Mucosa of gallbladder (tissue), 1 donor: ENCODE measurements at places on chromosomes 4 and X. TPM values are rescaled to one million over a fixed set of nuclear protein-coding genes. Genes with fewer than 3 reads are reported as not detected.

DNA sequence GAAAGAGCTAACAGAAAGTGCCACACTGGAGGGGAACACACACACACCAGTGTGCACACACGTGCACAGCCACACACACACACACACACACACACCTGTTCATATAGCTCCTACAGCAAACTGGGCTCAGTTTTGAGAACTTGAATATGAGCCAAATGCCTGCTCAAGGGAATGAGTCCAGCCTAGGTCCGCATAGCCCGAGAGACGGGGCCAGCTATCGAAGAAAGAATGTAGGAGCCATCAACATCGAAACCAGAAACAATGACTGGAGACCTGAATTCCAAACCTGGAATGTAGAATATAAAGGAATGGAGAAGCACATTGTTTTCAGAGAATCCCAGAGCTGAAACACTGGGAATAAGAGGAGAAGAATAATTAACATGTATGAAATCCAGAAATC lies 37.6 kb upstream of the ERVMER34-1 start:
- no peak for DNase-seq

GRCh38 chrX:153669174-153669890 lies 4.3 kb downstream of the PNCK start:
- no peak for DNase-seq

- DNase-seq: no peak
Observed at GRCh38 chrX:86981326-86981879, 536.2 kb upstream of the KLHL4 start.

- DNase-seq: no peak
Observed at GRCh38 chr4:98694076-98694475, 35.7 kb upstream of the TSPAN5 start.

Gene UXT
- 81.8 TPM for total RNA-seq

Gene ZNF827
- total RNA-seq: 20.3 TPM

GRCh38 chr4:118281611-118282442 lies 71.0 kb downstream of the PRSS12 start:
- DNase-seq: no peak

DNA sequence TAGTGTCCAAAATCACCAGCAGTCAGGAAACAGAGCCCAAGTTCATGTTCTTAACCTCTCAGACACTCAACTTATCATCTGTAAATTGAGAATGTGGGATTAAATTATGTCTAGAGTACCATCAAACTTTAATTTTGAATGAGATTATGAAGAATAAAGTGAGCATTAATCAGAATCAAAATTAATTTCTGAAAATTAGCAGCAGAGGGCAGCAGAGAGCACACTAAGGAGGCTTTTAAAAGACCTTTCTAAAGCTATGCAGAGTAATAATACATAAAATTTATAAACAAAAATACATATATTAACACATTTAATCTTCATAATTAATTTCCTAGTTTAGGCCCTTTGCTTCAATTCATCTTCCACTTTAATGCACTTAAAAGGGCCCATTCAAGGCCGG lies 7.1 kb downstream of the TASL start:
- DNase-seq: no peak

DNA sequence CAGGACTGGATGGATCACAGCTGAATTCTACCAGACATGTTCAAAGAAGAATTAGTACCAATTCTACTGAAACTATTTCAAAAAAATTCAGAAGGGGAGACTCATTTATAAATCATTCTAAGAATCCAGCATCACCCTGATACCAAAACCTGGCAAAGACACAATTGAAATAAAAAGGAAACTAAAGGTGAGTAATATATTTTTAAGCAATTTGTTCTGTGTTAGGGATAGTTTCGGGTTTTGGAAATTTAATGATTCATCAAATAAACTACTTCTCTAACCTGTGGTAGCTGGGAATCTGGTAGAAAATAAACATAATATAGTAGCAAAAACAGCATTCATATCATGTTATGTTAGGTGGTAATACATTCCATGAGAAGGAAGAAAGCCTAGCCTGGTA lies 662.2 kb upstream of the BOD1L1 start:
- DNase-seq: no peak

DNA sequence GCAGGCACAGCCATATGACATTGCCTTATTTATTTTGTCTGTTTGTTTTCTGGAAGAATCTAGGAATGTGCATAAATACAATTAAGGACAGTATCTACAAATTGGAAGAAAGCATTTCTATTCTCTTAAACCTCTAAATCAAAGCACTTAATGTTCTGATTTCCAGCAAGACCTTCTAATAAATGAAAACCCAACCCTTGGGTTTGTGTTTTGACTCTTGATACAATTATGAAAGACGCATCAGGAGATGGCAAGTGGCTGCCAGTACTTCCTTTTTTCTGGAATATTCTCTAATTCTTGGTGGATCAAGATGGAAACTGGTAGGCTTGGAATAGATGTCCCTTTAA lies 437 bp upstream of the CPE start:
- no peak for DNase-seq

Gene C4orf51
- not detected for total RNA-seq

- DNase-seq: no peak
Observed at GRCh38 chrX:24846550-24847150, 152.9 kb downstream of the POLA1 start.

Gene PABPC1L2B
- total RNA-seq: not detected

Gene CHRDL1
- total RNA-seq: 8.1 TPM

Gene FRMPD3
- 0.17 TPM for total RNA-seq

Gene ATP8A1
- total RNA-seq: 5.1 TPM

Gene FATE1
- total RNA-seq: 0.52 TPM
